ENCODE measurements at places on chromosomes 6 and 20.
A peak's percentile ranks its signal among the peaks of the same experiment; 100 is the strongest.

DNA sequence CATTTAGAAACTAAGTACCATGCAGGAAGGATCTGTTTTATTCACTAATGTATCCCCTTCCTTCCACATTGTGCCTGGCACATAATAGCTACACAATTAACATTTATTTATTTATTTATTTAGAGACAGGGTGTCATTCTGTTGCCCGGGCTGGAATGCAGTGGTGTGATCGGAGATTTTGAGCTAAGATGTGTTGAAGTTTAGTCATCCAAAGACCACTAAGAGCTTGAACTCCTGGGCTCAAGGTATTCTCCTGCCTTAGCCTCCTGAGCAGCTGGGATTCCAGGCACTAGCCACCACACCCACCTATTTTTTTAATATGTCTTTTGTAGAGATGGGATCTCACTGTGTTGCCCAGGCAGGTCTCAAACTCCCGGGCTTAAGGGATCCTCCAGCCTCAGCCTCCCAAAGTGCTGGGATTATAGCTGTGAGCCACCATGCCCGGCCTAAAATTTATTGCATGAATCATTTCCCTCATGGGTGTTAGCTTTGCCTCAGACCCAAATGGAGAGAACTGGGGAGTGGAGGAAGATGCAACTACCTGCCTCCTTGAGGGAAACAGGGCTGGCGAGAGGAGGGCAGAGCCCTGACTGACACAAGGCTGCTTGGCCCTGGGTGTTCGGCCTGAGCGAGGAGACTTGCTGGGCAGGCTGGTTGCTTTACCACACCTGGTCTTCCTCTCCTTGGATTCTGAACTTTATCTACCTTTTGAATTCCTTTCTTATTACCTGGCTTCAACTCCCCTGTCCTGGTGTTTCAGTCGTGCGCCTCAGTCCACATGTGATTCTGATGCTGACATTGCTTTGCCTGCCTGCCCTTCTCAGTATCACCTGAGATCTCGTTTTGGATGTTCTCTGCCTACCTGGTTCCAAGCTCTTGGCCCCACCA is 1.7 kb upstream of the DYNLT1 start:
- no peak for DNase-seq

GRCh38 chr6:14816116-14816859 is 429.6 kb upstream of the JARID2 start:
- no peak for DNase-seq

DNA sequence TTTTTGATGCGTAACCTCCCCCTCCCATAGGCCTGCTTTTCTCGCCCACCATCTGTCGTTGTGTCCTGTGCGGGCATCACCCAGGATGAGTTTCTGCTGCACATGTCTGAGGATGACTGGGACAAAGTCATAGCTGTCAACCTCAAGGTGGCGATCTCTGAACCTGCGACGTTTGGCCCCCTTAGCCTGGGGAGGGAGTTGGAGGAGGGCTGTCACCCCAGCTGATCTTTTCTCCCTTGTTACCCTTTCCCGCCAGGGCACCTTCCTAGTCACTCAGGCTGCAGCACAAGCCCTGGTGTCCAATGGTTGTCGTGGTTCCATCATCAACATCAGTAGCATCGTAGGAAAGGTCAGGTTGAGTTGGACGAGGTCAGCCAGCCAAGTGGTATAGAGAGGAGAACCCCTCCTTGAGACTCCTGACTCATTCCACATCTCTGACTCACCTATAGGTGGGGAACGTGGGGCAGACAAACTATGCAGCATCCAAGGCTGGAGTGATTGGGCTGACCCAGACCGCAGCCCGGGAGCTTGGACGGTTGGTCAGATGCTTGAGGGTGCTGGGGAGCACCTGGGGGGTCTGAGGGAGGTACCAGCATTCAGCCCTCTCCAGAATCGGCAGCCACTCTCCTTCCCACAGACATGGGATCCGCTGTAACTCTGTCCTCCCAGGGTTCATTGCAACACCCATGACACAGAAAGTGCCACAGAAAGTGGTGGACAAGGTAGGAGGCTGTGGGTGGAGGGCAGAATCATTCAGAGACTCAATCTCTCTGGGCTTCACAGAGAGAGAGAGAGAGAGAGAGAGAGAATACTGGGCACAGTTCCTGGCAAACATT is 954 bp downstream of the HSD17B8 start:
- DNase-seq = no peak

- DNase-seq = no peak
These were observed 4.3 kb downstream of the KCNQ5 start for GRCh38 chr6:72626126-72626525.

DNA sequence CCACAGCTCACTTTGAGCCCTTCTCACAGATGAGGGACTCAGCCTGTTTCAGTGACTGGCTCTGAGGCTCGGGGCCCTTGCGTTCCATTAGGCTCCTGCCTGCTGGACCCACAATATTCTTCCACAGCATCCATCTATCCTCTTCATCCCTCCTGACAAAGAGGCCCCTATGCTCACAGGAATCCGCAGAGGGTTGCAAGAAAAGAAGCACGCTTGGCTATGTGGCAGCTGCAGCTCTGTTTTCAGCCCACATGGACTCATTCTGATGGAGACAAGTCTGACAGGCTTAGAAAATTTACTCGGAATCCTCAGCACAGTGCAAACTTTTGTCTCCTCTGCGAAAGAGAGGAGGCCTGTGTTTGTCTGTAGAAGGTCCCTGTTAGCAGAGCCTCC is 207.5 kb downstream of the SYNDIG1 start:
- DNase-seq = no peak

- no peak for DNase-seq
These were observed 345.1 kb downstream of the SAMD5 start for GRCh38 chr6:147853574-147853973.

DNA sequence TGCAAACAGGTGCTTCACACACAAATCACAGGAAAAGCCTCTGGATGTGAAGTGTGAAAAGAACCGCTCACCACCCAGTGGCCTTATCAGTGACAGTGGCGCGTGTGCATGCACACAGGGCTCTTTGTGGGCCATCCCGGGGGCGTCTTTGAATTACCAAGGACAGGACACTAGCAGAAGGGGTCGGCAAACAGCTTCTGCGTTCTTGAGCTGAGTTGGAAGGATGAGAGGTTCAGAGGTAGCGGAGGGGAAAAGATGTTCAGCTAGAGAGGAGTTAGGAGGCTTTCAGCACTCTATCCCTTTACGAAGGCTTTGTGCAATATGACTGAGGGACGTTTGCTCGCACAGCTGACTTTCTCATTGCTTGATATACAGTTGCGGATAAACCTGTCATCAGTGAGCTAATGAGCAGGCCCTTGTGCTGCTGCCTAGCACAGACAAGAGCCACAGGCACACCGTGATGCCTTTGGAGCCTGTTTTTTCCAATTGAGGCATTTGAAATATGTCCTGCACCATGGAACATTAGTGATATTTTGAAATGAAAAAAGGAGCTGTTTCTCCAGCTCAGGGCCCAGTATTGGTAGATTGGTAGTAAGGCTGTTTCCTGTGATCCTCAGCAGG is 83.1 kb downstream of the IYD start:
- no peak for DNase-seq

GRCh38 chr6:83812595-83812994 is 40.6 kb upstream of the RIPPLY2 start:
- no peak for DNase-seq

- DNase-seq = no peak
These were observed 23.6 kb downstream of the XRN2 start for GRCh38 chr20:21326700-21327099.

DNA sequence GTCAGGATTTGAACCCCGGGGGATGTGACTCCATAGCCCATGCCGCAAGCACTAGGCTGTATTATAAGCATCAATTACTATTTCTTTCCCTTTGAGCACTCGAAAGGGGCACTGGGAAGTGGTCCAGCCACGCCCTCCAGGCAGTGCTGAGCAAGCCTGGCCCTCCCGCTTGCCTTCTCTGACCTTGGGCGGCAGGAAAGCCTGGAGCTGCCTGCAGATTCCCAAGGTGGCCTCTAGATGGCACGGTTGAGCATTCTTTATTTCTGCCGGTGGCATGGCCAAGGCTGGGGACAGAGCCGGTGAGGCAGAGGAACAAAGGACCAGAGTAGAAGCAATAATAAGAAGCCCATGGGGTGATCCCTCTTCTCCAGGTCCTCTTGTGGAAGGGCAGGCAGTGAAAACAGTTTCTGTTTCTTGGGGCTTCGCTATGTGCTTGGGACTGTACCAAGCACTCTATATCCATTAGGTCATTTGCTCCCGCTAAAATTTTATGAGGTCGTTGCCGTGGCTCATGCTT is 32.0 kb downstream of the ARHGAP40 start:
- DNase-seq = peak; percentile 56

DNA sequence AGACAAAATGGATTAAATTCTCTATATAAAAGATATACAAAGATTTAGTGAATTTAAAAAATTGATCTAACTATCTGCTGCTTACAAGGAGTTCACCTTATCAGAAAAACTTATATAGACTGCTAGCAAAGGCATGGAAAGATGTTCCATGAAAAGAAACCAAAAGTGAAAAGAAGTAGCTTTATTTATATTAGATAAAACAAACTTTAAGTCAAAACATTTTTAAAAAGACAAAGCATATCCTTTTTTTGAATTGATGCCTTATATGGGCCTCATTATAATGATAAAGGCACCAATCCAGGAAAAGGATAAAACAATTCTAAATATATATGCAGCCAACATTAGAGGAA is 334.2 kb downstream of the MEI4 start:
- DNase-seq = no peak

DNA sequence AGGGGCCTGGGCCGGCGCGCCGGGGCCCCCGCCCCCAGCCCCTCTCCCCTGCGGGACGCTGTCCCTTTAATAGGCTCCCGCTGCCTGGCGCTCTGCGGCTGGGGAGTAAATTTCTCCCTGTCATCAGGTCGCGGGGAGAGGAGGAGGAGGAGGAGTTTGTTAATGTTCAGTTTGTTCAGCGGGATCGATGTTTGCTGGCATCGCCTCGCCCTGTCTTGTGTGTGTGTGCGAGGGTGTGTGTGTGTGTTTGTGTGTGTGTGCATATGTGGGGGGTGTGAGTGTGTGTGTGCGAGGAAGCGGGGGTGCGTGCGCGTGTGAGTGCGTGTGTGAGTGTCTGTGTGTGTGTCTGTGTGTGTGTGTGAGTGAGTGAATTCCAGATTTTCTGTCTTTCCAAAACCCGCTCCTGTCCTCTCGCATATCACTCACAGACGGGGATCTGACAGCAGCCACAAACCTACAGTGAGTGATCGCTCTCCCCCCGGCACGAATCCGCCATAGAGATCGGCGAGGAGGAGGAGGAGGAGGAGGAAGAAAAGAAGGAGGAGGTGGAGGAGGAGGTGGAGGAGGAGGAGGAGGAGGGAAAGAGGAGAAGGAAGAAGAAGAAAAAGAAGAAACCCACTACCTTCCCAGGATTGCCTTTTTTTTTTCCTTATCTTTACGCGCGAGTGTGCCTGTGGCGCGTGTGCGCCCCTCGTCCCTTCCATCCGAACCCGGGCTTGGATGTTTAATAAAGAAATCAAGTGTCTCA is at the start of gene TSHZ2:
TSHZ2 (plus strand) TSS at position 169 of the 748 bp plus-strand sequence. CDS start 936 bp downstream, outside the sequence.
- DNase-seq = no peak

DNA sequence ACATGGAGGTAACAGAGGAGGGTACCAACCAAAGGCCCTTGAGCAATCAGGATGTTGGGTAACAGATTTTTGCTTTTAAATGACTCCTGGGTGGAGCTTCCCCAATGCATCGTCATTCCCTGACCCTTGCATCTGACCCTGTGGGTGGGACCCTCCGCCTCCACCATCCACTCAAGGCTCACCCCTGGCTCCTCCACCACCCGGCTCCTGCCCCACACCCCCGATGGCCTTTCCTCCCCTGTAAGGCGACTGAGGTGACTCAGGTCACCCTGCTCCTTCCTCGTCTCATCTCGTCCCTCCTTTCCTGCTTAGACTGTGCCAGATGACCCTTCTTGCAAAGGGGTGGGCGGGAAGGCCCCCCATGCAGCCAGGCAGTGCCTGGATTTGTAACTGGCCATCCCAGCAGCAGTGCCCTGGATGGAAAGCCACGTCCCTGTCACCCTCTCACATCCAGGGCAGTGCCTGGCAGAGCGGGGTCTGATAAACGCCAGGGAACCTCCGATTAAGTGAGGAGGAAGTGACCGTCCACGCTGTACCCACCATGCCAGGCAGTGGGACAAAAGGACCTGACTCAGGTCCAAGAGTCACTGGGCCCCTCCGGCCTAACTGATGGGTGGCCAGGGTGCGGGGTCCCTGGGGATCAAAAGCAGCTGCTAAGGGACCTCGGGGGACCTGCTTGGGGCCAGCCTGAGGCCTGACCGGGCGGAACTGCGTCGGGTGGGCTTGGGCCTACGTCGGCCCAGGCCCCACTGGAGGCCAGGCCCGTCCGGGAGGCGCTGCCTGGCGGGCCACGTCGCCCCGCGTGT is 624 bp upstream of the NPEPL1 start:
- no peak for DNase-seq

DNA sequence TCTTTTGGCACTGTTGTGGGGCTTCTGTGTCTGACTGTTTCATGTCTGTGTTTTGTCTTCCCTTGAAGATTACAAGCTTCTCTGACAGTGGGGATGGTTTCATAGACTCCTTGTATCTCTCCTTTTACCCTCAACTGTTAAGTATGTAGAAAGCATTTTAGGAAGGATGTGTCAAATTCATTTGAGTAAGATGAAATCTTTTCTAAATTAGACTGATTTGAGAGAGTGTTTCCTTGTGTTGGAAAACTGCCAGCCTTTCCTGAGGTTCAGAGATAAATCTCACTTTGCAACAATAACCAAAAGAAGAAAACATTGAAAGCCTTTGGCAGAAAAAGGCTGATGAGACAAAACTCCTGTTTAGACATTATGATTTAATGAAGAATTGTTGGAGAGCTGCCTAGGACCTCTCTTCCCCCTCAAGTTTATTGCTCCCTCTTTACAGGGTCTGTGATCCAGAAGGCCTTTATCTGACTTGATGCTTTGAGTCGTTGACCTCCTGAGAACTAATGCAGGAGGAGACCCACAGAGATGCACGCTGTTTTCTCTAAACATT is 68.3 kb downstream of the ANKS1A start:
- DNase-seq = no peak

GRCh38 chr6:39530201-39530759 is 194.9 kb downstream of the KIF6 start:
- no peak for DNase-seq

- DNase-seq = peak; percentile 29
These were observed 37.9 kb upstream of the FUCA2 start for GRCh38 chr6:143549221-143549948.

DNA sequence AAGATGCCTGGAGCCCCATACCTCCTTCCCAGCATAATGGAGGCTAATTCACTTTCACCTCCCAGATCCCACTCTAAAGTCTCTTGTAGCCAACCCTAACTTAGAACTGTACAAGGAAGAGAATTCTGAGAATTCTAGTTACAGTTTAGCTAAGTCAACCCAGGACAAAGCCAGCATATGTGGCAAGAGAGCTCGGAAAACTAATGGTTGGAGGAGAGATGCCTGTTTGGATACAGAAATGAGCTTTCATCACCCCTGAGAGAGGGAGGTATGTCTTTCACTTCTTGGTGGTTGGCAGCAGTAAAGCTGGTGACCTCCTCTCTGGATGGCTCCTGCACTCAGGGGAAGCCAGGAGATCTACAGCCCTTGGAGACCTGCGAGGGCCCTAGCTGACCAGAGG is 252.6 kb upstream of the SUPT3H start:
- DNase-seq = no peak
